Activated naive CD4-positive, alpha-beta T cell treated with anti-CD3 and anti-CD28 coated beads for 36 hours (primary cell): ENCODE measurements at places on chromosomes 16 and 17.

DNA sequence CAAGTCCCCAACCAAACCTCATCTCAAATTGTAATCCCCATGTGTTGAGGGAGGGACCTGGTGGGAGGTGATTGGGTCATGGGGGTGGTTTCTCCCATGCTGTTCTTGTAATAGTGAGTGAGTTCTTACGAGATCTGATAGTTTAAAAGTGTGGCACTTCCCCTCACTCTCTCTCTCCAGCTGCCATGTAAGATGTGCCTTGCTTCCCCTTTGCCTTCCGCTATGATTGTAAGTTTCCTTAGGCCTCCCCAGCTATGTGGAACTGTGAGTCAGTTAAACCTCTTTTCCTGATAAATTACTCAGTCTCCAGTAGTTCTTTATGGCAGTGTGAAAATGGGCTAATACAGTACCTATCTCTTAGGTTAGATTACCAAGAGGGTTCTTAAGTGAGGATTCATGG, 5.8 kb downstream of the PMFBP1 start:
- no peak for DNase-seq

DNA sequence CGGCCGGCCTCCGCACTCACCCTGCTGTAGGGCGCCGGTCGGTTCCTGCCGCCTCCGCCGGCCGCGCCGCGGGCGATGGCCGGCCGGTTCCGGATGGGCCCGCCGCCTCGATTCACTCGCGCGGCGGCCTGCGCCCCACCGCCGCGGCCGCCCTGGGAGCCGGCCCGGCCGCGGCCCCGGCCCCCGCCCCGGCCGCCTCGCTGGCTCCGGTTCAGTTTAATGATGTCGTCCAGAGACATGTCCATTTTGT, 158 bp downstream of the ALYREF start:
- DNase-seq = no peak

DNA sequence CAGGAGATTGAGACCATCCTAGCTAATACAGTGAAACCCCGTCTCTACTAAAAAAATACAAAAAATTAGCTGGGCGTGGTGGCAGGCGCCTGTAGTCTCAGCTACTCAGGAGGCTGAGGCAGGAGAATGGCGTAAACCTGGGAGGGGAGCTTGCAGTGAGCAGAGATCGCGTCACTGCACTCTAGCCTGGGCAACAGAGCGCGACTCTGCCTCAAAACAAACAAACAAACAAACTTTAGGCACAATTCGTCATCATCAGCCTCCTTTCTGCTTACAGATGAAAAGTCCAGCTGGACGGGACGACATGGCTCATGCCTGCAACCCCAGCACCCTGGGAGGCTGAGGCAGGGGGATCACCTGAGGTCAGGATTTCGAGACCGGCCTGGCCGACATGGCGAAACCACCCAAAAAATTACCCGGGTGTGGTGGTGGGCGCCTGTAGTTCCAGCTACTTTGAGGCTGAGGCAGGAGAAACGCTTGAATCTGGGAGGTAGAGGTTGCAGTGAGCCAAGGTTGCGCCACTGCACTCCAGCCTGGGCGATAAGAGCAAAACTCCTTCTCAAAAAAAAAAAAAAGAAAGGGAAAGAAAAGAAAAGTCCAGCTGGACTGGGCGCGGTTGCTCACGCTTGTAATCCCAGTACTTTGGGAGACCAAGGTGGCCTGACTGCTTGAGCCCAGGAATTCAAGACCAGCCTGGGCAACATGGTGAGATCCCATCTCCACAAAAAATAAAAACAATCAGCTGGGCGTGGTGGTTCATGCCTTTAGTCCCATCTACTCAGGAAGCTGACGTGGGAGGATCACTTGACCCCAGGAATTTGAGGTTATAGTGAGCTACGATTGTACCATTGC, 1.5 kb upstream of the SPIRE2 start:
- no peak for DNase-seq

GRCh38 chr17:7853691-7854038, 1.2 kb upstream of the TMEM88 start:
- no peak for DNase-seq

GRCh38 chr16:5670198-5670597, 572.6 kb upstream of the EEF2KMT start:
- no peak for DNase-seq

- peak; percentile 32 for DNase-seq
Measured at GRCh38 chr17:77892469-77893143, 65.9 kb upstream of the TNRC6C start.

DNA sequence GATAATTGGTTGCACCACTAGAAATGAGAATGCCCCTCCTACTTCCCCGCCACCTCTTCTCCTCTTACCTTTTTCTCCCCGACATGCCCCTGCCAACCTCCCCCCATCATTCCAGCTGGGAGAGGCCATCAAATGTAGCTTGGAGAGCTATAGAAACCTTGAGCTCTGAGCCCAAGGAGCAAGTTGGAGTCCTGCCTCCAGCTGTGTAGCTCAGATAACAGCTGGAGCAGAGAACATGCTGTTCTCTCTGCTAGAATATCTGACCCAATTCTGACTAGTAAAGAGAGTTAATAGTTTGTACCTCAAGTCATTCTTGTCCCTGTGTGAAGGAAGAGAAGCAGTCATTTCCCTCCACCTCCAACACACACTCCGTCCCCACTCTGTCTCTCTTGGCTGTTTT, 490.3 kb downstream of the MAF start:
- no peak for DNase-seq

GRCh38 chr16:67881621-67882161, 3.0 kb upstream of the NRN1L start:
- DNase-seq = no peak
